AG04450 (cell line): ENCODE measurements at places on chromosomes 16 and 17.
A peak's percentile ranks its signal among the peaks of the same experiment; 100 is the strongest.

GRCh38 chr17:76138234-76138895 is 2.7 kb downstream of the FOXJ1 start:
- no peak for DNase-seq

- DNase-seq: no peak
Measured at GRCh38 chr17:15886221-15886620, 58.7 kb upstream of the ADORA2B start.

GRCh38 chr17:13749891-13750235 is 148.1 kb upstream of the HS3ST3A1 start:
- DNase-seq: no peak

DNA sequence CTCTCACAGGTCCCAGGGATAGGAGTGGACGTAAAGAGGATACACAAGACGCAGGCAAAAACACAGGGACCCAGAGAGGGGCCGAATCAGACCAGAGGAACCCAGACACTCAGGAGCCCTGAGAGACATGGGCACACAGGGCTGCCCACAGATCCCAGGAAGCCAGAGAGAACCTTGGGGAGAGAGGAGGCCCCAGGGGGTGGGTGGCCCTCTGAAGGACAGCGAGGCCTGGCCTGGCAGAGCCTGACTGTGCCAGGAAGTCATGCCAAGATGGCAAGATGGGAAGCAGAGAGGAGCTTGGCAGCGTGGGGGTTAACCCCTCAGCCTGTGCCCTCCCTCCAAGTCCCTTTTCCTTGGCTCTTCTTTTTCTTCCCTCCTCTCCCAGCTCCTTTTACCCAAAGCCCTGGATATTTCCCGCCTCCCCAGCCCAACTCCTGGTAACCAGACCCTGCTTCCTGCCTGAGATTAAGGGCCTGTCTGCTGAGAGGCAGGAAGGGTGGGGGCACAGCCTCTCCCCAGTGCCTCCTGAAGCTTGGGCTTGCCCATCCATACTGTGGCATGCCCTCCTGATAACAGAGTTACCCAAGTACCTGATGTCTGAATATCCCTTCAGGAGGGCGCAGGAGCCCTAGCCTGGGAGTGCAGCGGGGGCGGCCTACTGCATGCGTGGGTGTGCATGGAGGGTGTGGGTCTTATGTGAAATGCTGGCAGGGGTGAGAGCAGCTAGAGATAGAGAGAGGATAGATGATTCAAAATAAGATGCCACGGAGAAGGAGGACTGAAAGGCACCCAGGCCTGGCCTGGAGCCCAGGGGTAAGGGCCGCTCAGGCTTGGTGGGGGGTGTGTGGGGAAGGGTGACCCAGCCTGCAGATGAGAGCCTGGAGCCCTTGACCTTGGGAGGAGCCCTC is 6.0 kb upstream of the TBX21 start:
- no peak for DNase-seq

DNA sequence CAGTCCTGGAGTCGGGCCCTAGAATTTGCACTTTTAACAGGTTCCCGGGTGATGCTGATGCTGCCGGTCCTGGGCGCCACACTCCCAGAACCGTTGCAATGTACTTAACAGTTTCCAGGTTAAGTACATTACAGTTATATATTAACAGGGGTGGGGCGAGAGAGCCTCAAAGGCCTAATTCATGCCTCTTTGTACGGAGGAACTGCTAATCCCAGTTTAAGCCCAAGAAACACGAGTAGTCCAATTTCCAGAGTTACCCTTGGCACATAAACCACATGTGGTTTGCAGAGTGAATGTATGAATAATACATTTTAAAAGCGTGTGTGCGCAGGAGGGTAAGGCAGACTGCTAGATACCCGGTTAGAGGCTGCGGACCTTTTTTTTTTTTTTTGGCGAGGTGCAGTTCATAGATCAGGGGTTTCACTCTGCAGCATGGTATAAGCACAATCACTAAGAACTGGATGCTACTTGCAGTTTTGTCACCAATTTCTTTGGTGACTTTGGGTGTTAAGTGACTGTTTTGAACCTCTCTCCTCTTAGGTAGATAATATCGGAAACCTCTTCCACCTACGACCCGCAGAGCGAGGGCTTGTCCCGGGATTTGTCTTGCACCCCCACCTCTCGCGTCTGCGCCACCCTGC is 713 bp downstream of the COX11 start:
- DNase-seq: no peak

- no peak for DNase-seq
Measured at GRCh38 chr16:82386761-82387160, 216.7 kb upstream of the MPHOSPH6 start.

GRCh38 chr17:11356371-11356770 is 115.4 kb downstream of the SHISA6 start:
- DNase-seq: no peak

DNA sequence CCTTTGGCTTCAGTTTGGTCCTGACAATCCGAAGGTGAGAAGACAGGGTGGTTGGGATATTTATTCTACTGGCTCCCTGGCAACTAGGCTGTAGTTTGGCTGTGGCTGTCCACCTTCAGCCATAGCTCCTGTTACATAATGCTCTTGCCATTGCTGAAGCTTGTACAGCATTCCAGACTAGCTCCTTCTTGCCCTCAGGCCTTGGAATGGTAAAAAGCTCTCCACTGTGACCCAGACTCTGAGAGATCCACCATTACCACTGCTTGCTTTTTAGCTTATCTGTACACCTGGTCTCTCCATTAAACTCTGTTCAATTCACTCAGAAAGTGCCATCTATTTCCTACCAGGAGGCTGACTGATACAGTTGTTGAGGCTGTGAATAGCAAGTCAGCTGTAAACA is 231.8 kb upstream of the MON1B start:
- DNase-seq: no peak

DNA sequence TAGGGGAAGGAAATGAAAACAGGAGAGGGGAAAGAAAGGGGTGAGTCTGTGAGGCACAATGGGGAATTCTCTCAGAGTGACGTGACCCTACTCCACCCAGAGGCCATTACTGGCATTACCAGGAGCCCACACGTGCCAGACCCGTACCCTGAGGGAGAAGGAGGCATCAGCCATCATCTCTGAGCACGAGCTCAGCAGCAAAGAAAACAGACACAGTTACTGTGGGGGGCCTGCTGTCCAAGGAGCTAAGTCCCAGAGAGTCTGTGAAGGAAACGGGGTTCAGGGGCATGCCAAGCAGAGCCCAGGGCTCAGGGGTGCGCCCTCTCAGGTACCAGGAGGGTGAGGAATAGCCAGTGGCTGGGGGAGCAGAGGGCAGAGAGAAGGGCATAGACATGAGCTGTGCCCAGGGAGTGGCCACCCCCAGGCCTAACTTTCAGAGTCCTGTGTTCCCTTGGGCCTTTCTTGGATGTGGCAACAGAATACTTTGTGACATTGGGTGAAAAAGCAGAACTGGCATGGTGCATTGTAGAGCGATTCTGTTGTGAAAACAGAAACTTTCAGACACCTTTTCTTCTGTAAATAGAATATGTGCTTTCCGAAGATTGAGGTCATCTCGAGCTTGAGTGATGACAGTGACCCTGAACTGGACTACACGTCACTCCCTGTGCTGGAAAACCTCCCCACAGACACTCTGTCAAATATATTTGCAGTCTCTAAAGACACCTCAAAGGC is 11.3 kb downstream of the TAF1C start:
- peak; percentile 21 for DNase-seq

GRCh38 chr16:1579214-1579613 is 32.7 kb downstream of the IFT140 start:
- DNase-seq: no peak

- no peak for DNase-seq
Measured at GRCh38 chr17:3998436-3998835, 34.2 kb upstream of the ATP2A3 start.

DNA sequence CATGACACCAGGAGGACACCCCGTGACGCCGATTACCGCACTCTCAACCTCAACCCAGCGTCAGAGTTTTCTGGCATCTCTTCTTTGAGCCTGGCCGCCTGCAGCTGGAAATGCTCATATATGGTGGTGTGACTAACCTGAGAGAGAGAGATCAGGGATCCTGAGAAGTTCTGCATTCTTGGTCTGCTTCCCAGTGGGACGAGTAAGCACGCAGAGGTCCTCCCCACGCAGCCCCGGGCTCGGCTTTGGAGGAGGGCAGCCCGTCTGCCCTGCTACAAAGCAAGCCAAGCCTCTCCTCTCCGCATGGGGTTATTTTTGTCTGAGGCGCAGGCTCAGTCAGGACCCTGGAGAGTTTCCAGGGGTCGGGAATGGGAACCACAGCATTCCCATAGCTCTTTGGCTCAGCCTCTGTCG is 16.5 kb downstream of the CRISPLD2 start:
- peak; percentile 100 for DNase-seq

DNA sequence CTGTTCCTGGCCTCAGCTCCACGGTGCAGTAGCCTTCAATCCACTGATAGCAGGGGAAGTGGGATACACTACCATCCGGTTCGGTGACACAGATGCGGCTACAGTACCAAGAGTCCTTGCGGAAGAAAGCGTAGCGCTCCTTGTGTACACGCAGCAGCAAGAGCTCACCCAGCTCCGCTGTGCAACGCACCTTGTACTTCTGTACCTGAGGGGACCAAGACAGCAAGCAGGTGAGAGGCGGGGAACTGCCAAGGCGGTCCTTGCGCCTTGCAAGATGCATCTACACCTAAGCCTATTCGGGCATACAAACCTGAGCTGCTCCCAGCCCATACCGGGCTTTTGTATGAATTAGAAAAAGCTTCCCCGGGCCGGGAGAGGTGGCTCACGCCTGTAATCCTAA is 1.5 kb downstream of the ALOXE3 start:
- DNase-seq: no peak

GRCh38 chr17:65902155-65902554 is 289.8 kb downstream of the CEP112 start:
- no peak for DNase-seq

GRCh38 chr17:74752415-74752814 is 4.0 kb downstream of the NHERF1 start:
- DNase-seq: no peak

DNA sequence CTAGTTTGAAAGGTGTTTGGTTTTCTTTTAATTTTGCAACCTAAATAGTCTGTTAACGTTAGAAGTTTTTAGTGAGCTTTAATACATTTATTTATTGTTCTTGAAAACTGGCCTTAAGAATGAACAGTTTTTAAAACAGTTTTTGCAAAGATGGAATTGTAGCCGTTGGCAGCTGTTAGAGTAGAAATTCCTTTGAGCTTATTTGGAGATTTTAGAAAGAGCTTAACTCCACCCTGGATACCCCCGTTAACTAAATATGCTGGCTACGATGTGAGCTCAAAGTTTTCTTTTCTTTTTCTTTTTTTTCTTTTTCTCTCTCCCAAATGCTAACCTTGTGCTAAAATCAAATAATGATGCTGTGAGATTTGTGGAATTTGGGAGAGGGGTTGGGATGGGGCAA is 75.2 kb downstream of the COX10 start:
- DNase-seq: no peak

DNA sequence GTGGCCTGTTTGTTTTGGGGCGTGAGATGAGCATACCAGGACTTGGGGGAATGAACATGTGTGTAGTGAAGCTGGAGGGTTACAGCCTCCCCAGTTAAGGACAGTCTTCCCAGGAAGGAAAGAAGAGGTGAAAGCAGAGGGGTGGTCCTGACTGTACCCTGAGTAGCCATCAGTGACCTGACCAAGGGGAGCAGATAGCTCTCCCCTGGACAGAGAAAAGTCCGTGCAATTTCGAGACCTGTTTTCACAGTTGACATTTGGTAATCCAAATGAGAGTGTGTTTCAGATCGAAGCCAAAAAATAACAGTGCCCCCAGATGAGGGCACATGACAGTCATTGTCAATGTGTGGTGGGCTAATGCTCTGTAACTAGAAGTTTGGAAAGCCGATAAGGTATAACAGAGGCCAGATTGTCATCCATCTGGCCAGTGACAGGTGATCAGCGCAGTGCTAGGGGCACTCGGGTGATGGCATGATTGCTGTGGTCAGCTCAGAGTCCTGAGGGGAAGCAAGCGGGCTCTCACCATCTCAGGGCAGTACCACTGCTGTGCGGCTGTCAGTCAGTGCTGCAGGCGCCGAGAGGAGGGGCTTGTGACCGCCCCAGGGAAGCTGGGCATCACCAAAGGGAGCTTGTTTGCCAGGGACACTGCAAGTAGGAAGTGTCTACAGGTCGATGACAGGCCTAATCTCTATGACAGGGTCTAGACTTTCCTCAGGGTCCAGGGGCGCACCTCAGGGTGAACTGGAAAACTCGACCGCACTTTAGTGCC is 1.1 kb upstream of the NME2 start:
- DNase-seq: no peak

- no peak for DNase-seq
Measured at GRCh38 chr16:8554881-8555280, 35.4 kb downstream of the TMEM114 start.

DNA sequence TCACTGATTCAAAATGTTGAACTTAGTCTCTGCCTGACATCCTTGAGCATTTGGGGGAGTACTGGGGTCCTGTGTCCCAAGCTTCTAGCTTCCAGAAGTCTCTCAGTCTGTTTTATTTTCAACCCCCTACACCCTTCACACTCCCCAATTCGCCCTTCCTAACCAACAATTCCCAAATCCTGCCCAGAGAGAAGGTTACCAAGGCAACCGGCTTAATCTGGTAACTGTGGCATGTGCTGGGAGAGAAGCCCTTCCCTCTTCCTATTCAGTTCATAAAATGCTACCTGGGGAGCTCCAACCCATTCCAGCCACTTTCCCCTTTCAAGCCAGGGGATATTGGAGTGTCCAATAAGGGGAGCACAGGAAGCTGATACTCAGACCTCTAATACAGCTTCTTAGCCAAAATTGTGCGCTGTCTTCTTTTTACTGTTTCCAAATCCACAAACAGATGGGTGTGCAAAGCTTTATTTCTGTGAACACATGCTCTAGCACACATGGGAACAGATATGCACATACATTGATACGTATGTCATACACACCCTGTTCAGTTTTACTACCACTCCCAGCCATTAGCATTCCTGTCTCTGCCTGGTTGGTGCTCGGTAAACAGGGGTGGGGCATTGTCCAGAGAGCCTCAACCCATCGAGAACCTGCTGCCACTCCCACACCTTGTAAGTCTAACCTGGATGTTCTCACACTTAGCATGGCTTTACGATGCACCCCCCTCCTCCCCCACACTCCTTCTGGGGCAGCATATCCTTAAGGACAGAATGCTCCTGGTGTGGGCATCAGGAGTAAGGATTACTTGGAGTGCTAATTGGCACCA is 1.1 kb upstream of the RAPGEFL1 start:
- no peak for DNase-seq

DNA sequence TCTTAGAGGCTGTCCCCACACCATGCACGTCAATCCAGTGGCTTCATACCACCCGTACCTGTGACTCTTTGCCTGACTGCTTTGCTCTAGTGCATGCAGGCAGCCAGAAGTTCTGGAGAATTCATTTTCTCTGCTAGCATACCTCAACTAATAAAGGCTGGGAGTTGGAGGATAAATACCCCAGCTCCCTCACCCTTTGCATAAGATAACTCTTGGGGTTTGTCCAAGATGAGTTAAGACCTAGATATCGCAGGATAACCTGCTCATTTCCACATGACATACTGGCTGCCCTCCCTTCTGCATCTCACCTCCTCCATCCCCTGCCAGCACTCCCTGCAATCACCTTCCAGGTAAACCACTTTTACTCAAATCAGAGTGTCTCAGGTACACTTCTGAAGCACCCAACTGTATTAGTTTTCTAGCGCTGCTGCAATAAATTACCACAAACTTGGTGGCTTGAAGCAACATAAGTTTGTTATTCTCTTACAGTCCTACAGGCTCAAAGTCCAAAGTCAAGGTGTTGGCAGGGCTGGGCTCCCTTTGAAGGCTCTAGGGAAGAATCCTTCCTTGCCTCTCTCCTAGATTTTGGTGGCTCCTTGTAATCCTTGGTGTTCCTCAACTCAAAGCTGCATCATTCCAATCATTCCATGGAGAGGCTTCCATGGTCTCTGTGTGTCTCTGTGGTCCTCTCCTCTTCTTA is 146.8 kb downstream of the CRLF3 start:
- no peak for DNase-seq

- DNase-seq: no peak
Measured at GRCh38 chr17:9181640-9182039, 160.3 kb downstream of the NTN1 start.
